Thoracic aorta (tissue), 2 donors: ENCODE measurements at places on chromosomes 7 and 10.

DNA sequence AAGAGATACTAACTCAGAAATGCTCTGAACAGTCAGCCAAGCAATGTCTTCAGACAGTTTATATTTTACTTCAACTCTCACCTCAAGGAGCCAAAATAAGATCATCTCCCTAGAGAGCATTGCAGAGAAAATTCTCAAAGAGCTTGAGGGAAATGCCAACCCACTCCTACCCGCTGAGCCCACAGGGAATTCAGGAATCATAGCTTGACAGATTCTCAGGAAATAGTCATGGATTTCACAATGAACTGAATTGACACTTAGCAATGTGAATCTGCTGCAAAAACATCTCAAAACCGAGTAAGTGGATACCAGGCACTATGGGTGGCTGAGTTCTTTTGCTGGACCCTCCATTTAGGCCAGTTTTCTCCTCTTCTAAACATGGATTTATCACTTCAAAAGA is 9.8 kb upstream of the PLAC9 start:
- H3K27ac ChIP-seq: no peak overlapping the region
- H3K4me1 ChIP-seq: no peaks in the 10 kb centered on the region
- H3K4me3 ChIP-seq: no peak overlapping the region
- no peak for DNase-seq
- H3K36me3 ChIP-seq: no peaks in the 10 kb centered on the region

DNA sequence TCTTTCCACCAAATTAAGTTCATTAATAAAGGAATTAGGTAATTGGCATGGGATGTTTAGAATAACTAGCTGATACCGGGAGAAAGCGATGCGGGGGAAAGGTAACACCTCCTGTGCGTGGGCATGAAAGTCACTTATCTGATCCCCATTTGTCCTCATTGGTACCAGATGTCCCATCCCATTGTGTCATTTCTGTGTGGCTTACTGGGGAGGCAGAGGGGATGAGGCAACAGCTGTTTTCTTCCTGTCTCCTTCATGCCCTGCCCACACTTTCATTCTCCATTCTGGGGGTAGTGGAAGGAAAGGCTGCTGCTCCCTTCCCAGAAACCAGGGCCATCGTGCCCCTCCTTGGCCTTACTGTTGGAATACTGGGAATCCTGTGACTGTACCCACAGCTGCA is 27.1 kb downstream of the EEPD1 start:
- no peak for DNase-seq
- H3K4me1 ChIP-seq: peaks cover 66% of the 10 kb centered on the region
- no peak overlapping the region for H3K27ac ChIP-seq
- H3K27me3 ChIP-seq: no peaks in the 10 kb centered on the region

GRCh38 chr10:85643845-85644525 is 722.6 kb downstream of the GRID1 start:
- no peak for DNase-seq
- no peaks in the 10 kb centered on the region for H3K27me3 ChIP-seq
- H3K27ac ChIP-seq: no peak overlapping the region
- no peak overlapping the region for H3K4me3 ChIP-seq
- H3K4me1 ChIP-seq: no peaks in the 10 kb centered on the region
- H3K36me3 ChIP-seq: no peaks in the 10 kb centered on the region

- no peaks in the 10 kb centered on the region for H3K27me3 ChIP-seq
Measured at GRCh38 chr7:155219947-155220769, 77.5 kb upstream of the INSIG1 start.

- no peak overlapping the region for H3K27ac ChIP-seq
- no peaks in the 10 kb centered on the region for H3K4me1 ChIP-seq
- no peak for DNase-seq
- no peaks in the 10 kb centered on the region for H3K27me3 ChIP-seq
- no peaks in the 10 kb centered on the region for H3K36me3 ChIP-seq
Measured at GRCh38 chr10:71697938-71698709, 21.5 kb downstream of the C10orf105 start.

GRCh38 chr10:131806146-131806545 is 94.7 kb upstream of the PPP2R2D start:
- no peak overlapping the region for H3K4me3 ChIP-seq
- H3K36me3 ChIP-seq: no peaks in the 10 kb centered on the region
- H3K27me3 ChIP-seq: no peaks in the 10 kb centered on the region

GRCh38 chr7:30411897-30412296 is 66.7 kb downstream of the NOD1 start:
- no peak for DNase-seq
- H3K36me3 ChIP-seq: no peaks in the 10 kb centered on the region
- no peak overlapping the region for H3K4me3 ChIP-seq
- no peaks in the 10 kb centered on the region for H3K4me1 ChIP-seq

- H3K27me3 ChIP-seq: no peaks in the 10 kb centered on the region
- no peak overlapping the region for H3K4me3 ChIP-seq
- no peaks in the 10 kb centered on the region for H3K4me1 ChIP-seq
- no peak for DNase-seq
- H3K27ac ChIP-seq: no peak overlapping the region
Measured at GRCh38 chr10:61135276-61135721, 191.3 kb upstream of the RHOBTB1 start.

GRCh38 chr10:17907641-17908040 is 44.1 kb upstream of the SLC39A12 start:
- H3K4me1 ChIP-seq: no peaks in the 10 kb centered on the region
- no peak for DNase-seq
- no peak overlapping the region for H3K4me3 ChIP-seq
- H3K27me3 ChIP-seq: no peaks in the 10 kb centered on the region

DNA sequence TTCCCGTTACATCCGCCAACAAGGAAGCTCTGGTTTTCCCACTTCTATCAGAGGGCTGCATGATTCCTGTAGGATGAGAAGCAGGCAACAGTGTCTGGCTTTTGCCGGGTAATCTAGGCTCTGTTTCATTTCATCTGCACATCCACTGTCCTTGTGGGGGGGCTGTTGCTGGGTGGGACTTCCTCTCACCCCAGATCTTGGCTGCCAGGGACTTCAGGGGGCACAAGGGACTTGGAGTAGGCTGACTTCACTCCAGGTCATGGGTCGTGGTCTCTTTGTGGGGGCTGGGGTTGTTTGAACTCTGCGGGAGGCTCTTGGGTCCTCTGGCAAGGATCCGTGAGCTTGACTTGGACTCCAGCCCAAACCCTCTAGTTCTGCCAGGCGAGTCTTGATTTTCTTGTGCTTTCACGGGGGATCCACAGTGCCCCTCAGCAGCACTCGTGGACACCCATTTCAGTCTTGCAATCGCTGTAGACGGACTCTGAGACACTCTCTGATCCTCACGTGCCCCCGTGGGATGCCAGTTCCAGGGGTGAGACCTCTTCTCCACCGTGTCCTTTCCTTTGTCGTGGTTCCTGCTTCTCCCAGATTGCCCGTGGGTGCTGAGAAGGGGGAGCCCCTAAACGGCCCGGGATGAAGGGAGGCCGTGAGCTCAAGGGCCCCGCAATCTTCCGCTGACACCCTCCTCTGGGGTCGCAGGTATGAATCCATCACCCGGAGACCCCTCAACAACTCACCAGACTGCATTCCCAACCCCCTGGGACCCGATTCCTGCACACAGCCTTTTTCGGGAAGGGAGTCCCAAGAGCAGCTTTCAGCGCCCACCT is 21.4 kb upstream of the ZNF273 start:
- H3K4me1 ChIP-seq: no peaks in the 10 kb centered on the region
- no peaks in the 10 kb centered on the region for H3K36me3 ChIP-seq
- no peaks in the 10 kb centered on the region for H3K27me3 ChIP-seq
- DNase-seq: no peak
- H3K27ac ChIP-seq: no peak overlapping the region

DNA sequence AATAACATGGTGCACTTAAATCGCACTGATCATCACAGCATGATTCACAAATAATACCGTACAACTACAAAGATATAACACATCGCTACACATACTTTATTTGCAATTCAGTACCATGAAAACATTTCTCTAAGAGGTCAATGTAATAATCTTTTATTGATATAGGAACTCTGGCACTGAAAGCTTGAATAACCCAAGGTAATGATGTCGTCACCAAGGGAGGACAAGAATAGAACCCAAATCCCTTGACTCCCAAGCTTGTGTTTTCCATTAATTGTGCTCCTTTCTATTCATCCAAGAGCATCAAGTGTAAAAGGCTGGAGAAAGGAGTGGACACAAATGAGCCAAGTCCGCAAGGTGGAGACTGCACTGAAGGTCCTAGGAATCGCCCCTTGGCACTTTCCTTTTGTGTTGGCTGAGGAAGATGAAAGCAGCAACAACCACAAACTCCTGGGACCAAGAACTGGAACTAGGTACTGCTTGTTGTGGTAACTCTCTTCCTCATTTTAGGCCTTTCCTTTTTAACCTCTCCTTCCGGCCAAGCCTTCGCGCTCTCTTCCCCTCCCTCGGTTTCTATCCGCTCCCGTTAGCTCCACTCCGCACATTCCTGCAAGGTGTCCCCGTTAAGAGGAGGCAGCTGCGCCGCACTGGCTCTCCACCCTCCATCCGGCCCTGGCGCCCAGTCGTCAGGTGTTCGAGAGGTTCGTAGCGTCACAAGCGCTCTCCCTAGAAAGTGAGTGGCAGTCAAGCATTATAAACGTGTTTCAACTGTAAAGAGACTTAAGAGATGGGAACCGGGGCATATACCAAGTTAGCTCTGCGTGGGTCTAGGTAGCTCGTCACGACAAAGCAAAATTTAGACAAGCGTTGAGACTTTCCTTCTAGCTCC is 1.0 kb upstream of the CBLL1 start:
- no peaks in the 10 kb centered on the region for H3K36me3 ChIP-seq
- H3K4me3 ChIP-seq: peak overlapping the region; percentile 92
- DNase-seq: no peak
- peak overlapping the region; percentile 94 for H3K27ac ChIP-seq

GRCh38 chr10:95877881-95878280 is 29.9 kb upstream of the CC2D2B start:
- no peak for DNase-seq
- no peak overlapping the region for H3K27ac ChIP-seq
- no peaks in the 10 kb centered on the region for H3K27me3 ChIP-seq

DNA sequence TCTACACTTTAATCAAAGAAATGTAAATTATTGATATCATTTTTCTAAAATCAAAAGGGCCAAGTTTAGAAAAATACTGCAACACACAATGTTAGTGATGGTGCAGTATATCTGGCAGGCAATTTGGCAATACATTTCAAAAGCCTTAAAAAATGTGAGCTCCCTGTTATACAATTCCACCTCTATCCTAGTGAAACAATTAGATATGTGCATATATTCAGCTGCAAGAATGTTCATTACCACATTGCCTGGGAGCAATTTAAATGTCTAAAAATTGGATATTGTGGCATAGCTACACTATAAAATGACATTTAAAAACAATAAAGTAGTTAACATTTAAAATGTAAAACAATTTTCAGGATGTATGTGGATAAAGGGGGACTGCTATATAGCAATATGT is 10.1 kb upstream of the ERVW-1 start:
- H3K36me3 ChIP-seq: peaks cover 45% of the 10 kb centered on the region
- no peaks in the 10 kb centered on the region for H3K27me3 ChIP-seq
- H3K4me3 ChIP-seq: no peak overlapping the region
- H3K27ac ChIP-seq: no peak overlapping the region
- no peak for DNase-seq

DNA sequence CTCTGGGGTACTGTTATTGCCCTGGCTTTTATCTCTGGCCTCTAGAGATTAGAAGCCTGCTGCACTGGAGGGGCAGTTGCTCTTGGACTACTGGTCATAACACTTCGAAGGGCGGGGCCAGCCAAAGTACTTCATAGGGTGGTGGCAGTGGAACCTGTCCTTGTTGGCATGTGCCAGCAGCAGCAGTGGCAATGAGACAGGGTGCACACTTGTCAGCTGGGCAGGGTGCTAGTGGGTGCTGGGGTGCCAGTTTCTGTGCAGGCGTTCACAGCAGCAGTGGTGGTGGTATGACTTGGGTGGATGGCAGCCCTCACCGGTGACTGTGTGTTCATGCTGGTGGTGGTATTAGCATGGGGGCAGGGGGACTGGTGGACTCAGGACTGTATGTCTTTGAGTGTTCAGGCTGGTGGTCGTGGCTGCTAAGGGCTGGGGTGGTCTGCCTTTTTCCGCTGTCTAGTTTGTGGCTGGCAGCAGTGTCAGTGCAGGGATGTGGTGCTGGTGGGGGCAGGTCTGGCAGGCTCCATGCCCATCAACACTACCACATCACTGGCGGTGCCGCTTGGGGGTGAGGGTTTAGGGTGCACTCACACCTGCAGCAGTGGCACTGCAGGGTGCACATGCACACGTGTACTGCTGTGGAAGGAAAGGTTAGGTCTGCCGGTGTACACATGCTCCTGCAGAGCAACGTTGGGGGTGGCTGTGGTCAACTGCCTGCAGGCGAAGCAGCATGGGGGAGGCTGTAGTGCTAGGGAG is 176.1 kb upstream of the CDC14C start:
- H3K4me3 ChIP-seq: no peak overlapping the region
- DNase-seq: no peak
- no peak overlapping the region for H3K27ac ChIP-seq
- H3K27me3 ChIP-seq: no peaks in the 10 kb centered on the region

- peaks cover 3% of the 10 kb centered on the region for H3K4me1 ChIP-seq
- no peak for DNase-seq
- H3K36me3 ChIP-seq: no peaks in the 10 kb centered on the region
- no peaks in the 10 kb centered on the region for H3K27me3 ChIP-seq
- H3K4me3 ChIP-seq: no peak overlapping the region
Measured at GRCh38 chr7:123645516-123645915, 10.2 kb upstream of the LMOD2 start.

GRCh38 chr7:11436316-11436715 is 395.7 kb downstream of the THSD7A start:
- no peak overlapping the region for H3K27ac ChIP-seq
- no peaks in the 10 kb centered on the region for H3K4me1 ChIP-seq
- DNase-seq: no peak
- H3K4me3 ChIP-seq: no peak overlapping the region
- H3K27me3 ChIP-seq: no peaks in the 10 kb centered on the region

GRCh38 chr10:28879875-28880682 is 202.8 kb downstream of the BAMBI start:
- no peaks in the 10 kb centered on the region for H3K36me3 ChIP-seq
- peak overlapping the region; percentile 76 for H3K27ac ChIP-seq
- DNase-seq: no peak
- peak overlapping the region; percentile 54 for H3K4me3 ChIP-seq
- peaks cover 6% of the 10 kb centered on the region for H3K4me1 ChIP-seq
